Upper lobe of left lung (tissue), 6 donors: ENCODE measurements at places on chromosomes 1 and 21. TPM values are rescaled to one million over a fixed set of nuclear protein-coding genes. Genes with fewer than 3 reads are reported as not detected.

RGS16 gene
- 14.0 TPM for total RNA-seq

DNA sequence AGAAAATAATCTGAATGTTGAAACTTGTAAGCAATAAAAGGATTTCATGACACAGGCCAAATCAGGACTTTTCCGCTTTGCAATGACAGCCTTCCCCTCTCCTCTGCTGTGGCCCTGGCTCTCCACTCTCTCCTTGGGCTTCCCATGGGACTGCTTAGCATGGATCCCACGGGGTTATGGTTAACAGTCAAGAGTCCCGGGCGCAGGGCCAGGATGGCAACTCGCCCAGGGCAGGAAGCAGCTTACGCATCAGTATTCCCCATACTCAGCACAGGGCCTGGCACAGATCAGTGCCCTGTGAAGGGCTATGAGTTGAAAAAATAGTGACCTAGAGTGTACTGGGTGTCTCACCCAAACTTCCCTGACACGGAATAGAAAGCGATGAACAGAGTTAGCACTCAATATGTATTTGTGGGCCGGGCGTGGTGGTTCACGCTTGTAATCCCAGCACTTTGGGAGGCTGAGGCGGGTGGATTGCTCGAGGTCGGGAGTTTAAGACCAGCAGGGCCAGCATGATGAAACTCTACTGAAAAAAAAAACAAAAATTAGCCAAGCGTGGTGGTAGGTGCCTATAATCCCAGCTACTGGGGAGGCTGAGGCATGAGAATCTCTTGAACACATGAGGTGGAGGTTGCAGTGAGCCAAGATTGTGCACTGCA lies 29.1 kb upstream of the GRHL3 start:
- H3K27ac ChIP-seq: no peak overlapping the region
- no peaks in the 10 kb centered on the region for H3K36me3 ChIP-seq
- H3K4me1 ChIP-seq: peaks cover 18% of the 10 kb centered on the region
- H3K4me3 ChIP-seq: no peak overlapping the region
- DNase-seq: peak; percentile 94

GRCh38 chr21:24897883-24898282 lies 709.4 kb downstream of the MRPL39 start:
- H3K4me3 ChIP-seq: no peak overlapping the region
- no peaks in the 10 kb centered on the region for H3K27me3 ChIP-seq
- H3K4me1 ChIP-seq: no peaks in the 10 kb centered on the region
- H3K27ac ChIP-seq: no peak overlapping the region
- H3K36me3 ChIP-seq: no peaks in the 10 kb centered on the region
- DNase-seq: no peak

- no peaks in the 10 kb centered on the region for H3K27me3 ChIP-seq
- no peaks in the 10 kb centered on the region for H3K36me3 ChIP-seq
- no peak for DNase-seq
- no peak overlapping the region for H3K4me3 ChIP-seq
- peaks cover 7% of the 10 kb centered on the region for H3K4me1 ChIP-seq
Observed at GRCh38 chr1:174445817-174446216, 1.9 kb upstream of the GPR52 start.

SLC22A15 gene
- 24.9 TPM for total RNA-seq

DNA sequence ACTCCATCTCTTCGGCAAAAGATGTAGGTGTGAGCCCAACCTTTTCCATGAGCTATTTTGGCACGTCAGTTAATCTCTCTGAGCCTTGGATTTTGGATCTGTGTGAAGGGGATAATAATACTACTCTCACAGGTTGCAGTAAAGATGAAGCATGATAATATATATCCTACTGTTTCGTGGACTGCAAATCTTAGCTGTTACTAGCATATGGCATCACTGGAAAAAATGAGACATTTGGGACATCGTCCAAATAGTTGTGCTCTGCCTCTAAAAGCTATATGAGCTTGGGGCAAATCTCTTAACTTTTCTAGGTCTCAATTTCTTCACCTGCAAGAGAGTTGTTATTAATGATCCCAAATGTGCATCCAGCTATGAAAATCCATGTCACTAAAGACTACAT lies 147.4 kb upstream of the ZRANB2 start:
- H3K4me1 ChIP-seq: no peaks in the 10 kb centered on the region
- no peak for DNase-seq
- H3K4me3 ChIP-seq: no peak overlapping the region
- no peaks in the 10 kb centered on the region for H3K27me3 ChIP-seq
- H3K27ac ChIP-seq: no peak overlapping the region

GRCh38 chr1:26290882-26291261 lies 11.0 kb downstream of the SH3BGRL3 start:
- H3K4me1 ChIP-seq: peaks cover 52% of the 10 kb centered on the region
- H3K27me3 ChIP-seq: no peaks in the 10 kb centered on the region
- H3K4me3 ChIP-seq: no peak overlapping the region
- no peaks in the 10 kb centered on the region for H3K36me3 ChIP-seq
- peak; percentile 58 for DNase-seq

DNA sequence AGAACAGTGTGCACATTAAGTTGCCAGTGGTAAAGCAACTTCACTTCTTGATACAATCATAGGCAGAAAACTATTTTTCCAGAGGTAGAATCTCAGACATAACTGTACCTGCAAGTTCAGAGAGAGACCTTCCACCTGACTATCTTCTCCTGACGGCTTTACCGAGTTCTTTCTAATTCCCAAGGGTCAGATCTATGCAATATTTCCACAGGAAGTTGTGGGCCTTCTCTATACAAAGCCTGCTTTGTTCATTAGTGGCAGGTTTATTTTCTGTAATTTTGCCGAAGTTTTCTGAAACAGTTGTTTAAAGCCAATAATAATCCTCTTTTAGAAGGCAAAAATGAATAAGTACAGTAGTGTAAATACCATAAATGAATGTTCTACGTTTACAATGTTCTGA lies 58.2 kb upstream of the RCC1 start:
- no peaks in the 10 kb centered on the region for H3K27me3 ChIP-seq
- H3K4me3 ChIP-seq: no peak overlapping the region
- peak overlapping the region; percentile 10 for H3K27ac ChIP-seq
- H3K36me3 ChIP-seq: peaks cover 4% of the 10 kb centered on the region
- no peaks in the 10 kb centered on the region for H3K4me1 ChIP-seq
- DNase-seq: no peak

DNA sequence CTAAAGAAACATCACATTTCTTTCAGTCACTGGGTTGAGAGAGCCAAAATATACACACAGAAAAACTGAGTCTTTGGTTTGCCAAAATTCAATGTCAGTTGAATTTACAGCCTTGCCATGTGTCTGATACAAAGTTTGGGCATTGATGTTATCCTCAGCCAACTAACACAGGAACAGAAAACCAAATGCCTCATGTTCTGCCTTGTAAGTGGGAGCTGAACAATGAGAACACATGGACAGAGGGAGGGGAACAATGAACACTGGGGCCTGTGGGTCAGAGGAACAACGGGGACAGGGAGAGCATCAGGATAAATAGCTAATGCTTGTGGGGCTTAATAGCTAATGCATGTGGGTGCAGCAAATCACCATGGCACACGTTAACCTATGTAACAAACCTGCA lies 39.6 kb upstream of the C21orf91 start:
- no peak overlapping the region for H3K27ac ChIP-seq
- no peak overlapping the region for H3K4me3 ChIP-seq
- no peaks in the 10 kb centered on the region for H3K36me3 ChIP-seq
- no peak for DNase-seq
- H3K27me3 ChIP-seq: no peaks in the 10 kb centered on the region

DNA sequence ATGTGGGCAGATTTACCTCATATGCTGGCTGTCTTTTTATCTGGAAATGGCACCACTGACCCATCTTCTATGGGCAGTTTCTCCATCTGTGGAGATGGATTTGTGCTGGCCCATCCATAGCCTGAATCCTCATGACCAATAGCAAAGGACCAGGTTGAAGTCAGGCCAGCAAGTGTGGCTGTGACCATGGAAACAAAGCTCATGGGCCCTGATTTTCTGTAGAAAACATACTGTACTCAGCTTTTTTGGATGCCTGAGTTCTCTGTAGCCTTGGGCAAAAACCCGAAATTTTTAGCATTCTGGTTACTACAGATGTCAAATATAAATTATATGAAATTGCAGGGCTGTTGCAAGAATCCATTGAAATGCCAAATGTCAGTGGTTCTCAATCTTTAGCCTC lies 155.0 kb downstream of the PLXNA2 start:
- H3K27me3 ChIP-seq: no peaks in the 10 kb centered on the region
- peaks cover 83% of the 10 kb centered on the region for H3K36me3 ChIP-seq
- H3K4me3 ChIP-seq: no peak overlapping the region
- H3K4me1 ChIP-seq: peaks cover 21% of the 10 kb centered on the region
- no peak overlapping the region for H3K27ac ChIP-seq

- H3K4me3 ChIP-seq: no peak overlapping the region
- no peak for DNase-seq
Observed at GRCh38 chr1:23178950-23179349, 10.3 kb upstream of the LUZP1 start.

DNA sequence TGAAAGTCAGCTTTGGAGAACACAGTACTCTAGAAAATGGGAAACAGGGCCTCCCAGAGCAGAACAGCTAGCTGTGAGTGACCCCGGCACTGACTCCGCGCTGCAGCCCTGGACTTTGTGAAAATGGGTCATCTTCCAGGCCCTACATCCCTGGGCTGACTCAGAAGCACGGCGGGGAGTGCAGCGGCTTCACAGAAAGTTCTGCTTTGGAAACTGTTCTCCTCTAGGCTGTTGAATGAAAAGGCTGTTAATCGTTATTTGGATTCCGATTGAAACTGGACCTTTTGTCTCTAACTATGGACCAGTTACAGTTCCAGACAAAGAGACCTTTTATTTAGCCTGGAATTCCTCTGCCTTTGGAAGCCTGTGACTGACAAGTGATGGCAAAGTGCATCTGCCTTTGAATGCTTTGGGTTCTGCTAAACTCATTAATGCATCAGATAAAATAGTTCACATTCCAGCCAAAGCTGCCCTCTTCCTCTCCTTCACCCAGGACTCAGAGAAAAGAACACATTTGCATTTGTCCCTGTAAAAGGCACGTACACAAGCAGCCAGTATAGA lies 144.9 kb upstream of the HOOK1 start:
- no peak for DNase-seq
- H3K4me1 ChIP-seq: peaks cover 24% of the 10 kb centered on the region
- no peak overlapping the region for H3K4me3 ChIP-seq
- no peaks in the 10 kb centered on the region for H3K36me3 ChIP-seq
- no peak overlapping the region for H3K27ac ChIP-seq
- H3K27me3 ChIP-seq: no peaks in the 10 kb centered on the region

DNA sequence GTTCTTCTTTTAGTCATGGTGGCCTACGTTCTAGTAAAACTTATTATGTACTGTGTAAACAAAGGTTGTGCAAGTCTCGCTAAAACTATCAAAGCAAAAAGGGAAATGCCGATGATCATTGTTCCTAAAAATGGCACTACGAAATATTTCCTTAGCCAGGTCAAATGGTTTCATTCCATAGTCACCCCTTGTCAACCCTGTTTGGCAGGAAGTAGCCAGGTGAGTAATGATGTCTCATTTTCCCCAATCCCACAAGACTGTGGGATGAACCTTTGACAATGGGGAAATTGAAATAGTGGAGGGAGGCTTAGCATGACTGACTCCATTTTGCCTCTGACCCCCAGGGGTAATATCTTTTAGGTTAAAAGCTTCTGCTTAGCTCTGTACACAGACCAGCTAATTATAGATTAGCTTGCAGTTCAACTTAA lies 5.6 kb upstream of the REN start:
- DNase-seq: no peak
- H3K4me1 ChIP-seq: no peaks in the 10 kb centered on the region
- no peaks in the 10 kb centered on the region for H3K27me3 ChIP-seq
- H3K27ac ChIP-seq: no peak overlapping the region
- no peak overlapping the region for H3K4me3 ChIP-seq

SPRR1B gene
- not detected for total RNA-seq

LMOD1 gene
- total RNA-seq: 27.5 TPM

DNA sequence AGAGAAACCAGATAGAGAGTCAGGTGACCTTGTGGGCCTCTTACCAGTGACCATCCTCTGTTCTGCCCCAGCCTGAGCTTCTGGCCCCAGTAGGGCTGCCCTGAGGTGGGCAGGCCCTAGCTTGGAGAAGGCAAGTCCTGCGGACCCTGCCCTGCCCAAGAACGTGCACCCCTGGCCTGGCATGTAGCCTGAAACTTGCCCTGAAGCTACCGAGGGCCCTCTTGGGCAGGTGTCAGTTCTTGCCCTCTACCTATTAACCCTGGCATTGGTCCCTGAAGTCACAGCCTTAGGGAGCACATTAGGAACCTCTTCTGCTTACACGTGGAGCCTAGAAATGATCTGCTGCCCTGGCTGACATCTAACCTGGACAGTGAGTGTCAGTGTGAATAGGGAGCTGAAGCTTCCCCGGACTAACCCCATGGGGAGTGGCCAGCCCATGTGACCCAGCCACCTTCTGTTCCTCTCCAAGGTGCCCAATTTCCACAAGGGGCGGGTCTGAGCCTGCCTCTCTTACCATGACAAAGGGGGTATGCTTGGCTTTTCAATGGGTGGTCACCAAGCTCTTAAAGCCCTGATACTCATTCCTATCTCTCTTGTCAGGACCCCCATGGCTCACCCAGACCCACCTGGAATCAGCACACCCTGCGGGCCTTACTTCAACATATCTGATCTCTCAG lies 163.0 kb downstream of the ZSCAN20 start:
- no peaks in the 10 kb centered on the region for H3K4me1 ChIP-seq
- DNase-seq: peak; percentile 28
- H3K4me3 ChIP-seq: no peak overlapping the region
- H3K27ac ChIP-seq: no peak overlapping the region
- no peaks in the 10 kb centered on the region for H3K36me3 ChIP-seq
- H3K27me3 ChIP-seq: no peaks in the 10 kb centered on the region

AK2 gene
- total RNA-seq: 123 TPM

HES3 gene
- not detected for total RNA-seq

OR6K3 gene
- total RNA-seq: 2.1 TPM

SYDE2 gene
- total RNA-seq: 24.9 TPM

FMO4 gene
- total RNA-seq: 3.4 TPM

GRCh38 chr1:70528590-70529333 lies 117.7 kb downstream of the CTH start:
- H3K27ac ChIP-seq: no peak overlapping the region
- H3K4me3 ChIP-seq: no peak overlapping the region
- H3K27me3 ChIP-seq: no peaks in the 10 kb centered on the region
- no peaks in the 10 kb centered on the region for H3K4me1 ChIP-seq

RIMKLA gene
- total RNA-seq: 8.1 TPM

- H3K4me1 ChIP-seq: peaks cover 47% of the 10 kb centered on the region
- H3K36me3 ChIP-seq: no peaks in the 10 kb centered on the region
- H3K27me3 ChIP-seq: peaks cover 12% of the 10 kb centered on the region
- H3K4me3 ChIP-seq: no peak overlapping the region
- DNase-seq: no peak
Observed at GRCh38 chr1:201536558-201536957, 2.4 kb upstream of the NAV1 start.
